ENCODE measurements at places on chromosomes 12 and 14.
A peak's percentile ranks its signal among the peaks of the same experiment; 100 is the strongest.

GRCh38 chr14:83289390-83289789 lies 1755.7 kb upstream of the SEL1L start:
- DNase-seq, result no peak

DNA sequence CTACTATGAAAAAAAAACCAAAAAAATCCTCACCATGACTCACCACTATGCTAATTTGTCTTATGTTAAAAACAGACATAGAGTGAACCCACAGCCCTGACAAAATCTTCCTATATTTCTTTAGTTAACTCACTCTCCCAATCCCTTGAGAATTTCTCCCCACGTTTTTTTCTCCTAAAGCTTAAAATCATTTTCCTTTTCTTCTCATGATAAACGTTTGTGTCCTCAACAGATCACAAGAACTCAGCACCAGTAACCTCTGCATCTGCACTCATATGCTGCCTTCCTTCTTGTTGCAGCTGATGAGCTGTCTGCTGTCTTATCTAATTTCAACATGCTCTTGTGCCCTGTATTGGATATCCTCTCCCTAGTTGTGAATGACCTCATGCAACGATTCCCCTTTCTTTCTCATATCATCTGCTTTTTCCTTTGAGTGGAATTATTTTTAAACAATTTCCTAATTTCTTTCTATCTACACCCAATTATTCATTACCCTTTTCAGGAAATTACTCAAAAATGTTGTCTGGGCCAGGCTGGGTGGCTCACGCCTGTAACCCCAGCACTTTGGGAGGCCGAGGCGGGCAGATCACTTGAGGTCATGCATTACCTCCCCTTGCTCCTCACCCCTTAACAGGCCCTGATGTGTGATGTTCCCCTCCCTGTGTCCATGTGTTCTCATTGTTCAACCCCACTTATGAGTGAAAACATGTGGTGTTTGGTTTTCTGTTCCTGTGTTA lies 427.5 kb upstream of the MGAT4C start:
- DNase-seq, result no peak

DNA sequence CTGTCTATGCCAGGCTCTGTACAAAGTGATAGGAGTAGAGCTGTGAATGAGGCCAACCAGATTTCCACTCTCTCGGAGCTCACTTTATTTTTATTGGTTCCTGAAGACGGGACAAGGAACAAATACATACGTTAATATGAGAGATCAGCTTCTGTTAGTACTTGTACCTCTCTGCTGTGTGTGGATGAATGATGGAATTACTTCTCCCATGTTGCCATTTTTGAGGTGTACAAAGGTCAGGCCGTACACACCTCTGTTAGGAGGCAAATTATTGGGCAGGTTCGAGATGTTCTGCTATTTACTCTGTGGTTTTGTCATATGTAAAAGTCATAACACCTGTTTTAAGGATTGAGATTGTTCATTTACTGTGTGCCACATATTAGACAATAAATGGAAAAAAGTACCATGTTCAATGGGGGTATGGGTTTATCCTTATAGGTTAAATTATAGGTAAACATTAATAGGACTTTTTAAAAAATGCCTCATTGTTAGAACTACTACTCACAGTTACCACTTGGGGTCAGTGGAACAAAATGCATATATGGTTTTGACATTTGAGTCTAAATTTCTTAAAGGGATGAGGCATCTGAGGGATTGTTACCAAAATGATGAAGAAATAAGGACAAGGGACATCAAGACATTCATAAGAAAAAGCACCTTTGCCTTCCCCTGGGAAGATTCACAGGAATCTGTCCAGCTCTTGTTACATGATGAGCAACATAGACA lies 26.9 kb downstream of the WBP11 start:
- DNase-seq, result no peak

GRCh38 chr12:51980051-51980808 lies 26.5 kb upstream of the TAMALIN start:
- DNase-seq, result peak; percentile 72

DNA sequence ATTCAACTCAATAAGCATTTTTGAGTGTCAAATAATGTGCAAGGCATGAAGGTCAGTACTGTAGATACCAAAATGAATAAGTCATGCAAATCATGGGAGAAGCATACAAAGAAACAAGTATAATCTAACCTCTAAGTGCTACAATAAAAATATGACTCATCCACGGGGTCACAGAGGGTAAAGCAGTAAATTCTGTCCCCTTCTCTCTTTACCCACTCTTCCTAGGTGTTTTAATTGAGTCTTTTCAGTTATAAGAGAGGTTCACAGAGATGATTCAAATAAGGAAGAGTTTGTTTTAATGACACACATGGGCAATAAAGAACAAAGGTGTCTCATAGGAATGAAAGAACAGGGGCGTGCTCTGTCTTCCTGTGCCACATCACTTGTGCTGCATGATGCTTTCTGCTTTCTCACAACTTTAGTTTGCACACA lies 71.5 kb upstream of the DAAM1 start:
- DNase-seq, result no peak

DNA sequence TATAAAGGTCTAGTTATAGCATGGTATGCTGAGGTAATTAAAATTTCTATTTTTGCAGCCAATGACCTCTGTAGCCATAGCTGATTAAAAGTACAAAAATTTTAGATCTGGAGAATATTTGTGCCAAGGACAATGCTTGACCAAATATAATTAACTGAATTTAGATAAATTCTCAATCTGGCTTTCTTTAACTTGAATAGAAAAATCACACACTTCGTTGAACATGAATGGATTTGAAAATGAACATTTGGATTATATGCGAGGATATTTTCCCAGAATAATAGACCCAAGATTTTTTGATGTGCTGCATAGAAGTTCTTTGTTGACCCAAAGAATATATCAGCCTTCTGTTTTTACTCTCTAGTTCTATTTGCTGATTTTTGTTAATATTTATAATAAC lies 38.4 kb upstream of the G2E3 start:
- no peak for DNase-seq

GRCh38 chr14:21084998-21085853 lies 13.2 kb downstream of the ZNF219 start:
- peak; percentile 94 for DNase-seq

Data from HL-60 (cell line).